ENCODE measurements at places on chromosomes 12 and 14.

DNA sequence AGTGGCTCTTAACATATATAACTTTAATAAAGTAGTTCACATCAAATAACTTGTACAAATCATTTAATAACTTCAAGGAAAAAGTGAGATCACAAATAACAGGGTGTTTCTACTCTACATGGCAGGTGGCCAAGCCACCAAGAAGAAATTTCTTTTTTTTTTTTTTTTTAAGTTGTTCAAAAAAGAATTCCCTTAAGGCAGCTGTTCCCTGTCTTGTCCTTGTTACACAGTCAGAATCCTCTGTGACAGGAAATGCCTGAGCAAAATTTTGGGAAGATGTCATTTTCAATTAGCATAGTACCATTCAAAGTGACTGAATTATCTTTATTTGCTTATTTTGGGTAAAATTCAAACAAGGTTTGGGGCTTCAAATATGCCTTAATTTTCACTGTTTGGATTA is 79.4 kb downstream of the LIN7A start:
- DNase-seq: no peak

GRCh38 chr14:71675126-71675899 is 256.9 kb upstream of the RGS6 start:
- DNase-seq: no peak

DNA sequence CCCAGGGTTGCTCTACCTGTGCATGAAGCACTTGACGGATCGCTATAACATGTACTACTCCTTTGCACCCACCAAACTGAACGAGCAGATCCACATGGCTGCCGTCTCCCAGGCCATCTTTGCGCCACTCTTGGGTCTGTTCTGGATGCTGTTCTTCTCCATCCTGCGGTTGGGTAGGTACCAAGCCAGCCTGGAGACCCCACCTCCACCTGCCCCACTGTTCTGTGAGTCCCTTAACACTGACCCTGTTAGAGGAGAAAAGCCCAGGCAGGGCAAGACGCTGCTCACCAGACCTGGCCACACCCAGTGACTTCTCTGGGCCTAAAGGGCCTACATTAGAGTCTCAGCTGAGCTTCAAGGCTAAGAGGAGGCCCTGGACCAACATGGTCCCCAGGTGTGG is 21.7 kb downstream of the NGB start:
- DNase-seq: no peak

DNA sequence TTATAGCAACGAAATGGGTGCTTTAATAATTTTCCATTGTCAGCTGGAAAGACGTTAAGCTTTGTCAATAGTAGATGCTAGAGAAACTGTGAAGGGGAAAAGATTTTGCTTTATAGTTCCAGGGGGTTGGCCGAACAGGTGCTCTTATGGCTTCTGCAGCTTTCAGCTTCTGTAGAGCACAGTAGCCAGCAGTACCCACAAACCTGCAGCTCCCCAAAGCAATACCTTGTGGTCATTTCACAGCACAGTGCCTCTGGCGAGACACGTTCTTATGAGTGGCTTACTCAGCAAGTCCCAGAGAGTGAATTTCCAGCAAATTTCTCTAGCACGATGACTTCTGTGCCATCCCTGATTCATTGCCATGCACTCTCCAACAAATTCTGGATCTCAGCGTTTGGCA is 416.3 kb upstream of the ATP2B1 start:
- no peak for DNase-seq

GRCh38 chr12:132229193-132229760 is 85.0 kb downstream of the NOC4L start:
- no peak for DNase-seq

GRCh38 chr12:111446631-111447570 is 41.2 kb downstream of the SH2B3 start:
- DNase-seq: no peak

GRCh38 chr12:103780992-103781391 is 60.0 kb downstream of the NT5DC3 start:
- no peak for DNase-seq

- DNase-seq: no peak
Measured at GRCh38 chr14:65229748-65230728, 127.7 kb upstream of the MAX start.

- no peak for DNase-seq
Measured at GRCh38 chr12:21718944-21719650, 55.4 kb downstream of the KCNJ8 start.

Measured in activated CD4-positive, alpha-beta T cell treated with anti-CD3 and anti-CD28 coated beads, Interleukin-2, amount 50 U/mL, for 24 hours (primary cell).